ENCODE measurements at places on chromosomes 3 and 15. TPM values are rescaled to one million over a fixed set of nuclear protein-coding genes. Genes with fewer than 3 reads are reported as not detected.

Gene SCAANT1
- total RNA-seq: not detected

Gene APBA2
- total RNA-seq: 21.8 TPM

Gene ITGB5
- 412 TPM for total RNA-seq

Gene ZNF148
- total RNA-seq: 11.4 TPM

Gene GNAI2
- 41.8 TPM for total RNA-seq

Gene GABRA5
- 81.1 TPM for total RNA-seq

Gene TLR9
- not detected for total RNA-seq

Gene MYZAP
- 0.72 TPM for total RNA-seq

Gene LYZL4
- total RNA-seq: not detected

Gene ZNF660
- not detected for total RNA-seq

Gene DUOXA2
- total RNA-seq: not detected

Gene LMAN1L
- not detected for total RNA-seq

Gene LMOD3
- total RNA-seq: not detected

Gene RTF1
- total RNA-seq: 19.3 TPM
